ENCODE measurements at places on chromosomes 11 and 22.
A peak's percentile ranks its signal among the peaks of the same experiment; 100 is the strongest.

DNA sequence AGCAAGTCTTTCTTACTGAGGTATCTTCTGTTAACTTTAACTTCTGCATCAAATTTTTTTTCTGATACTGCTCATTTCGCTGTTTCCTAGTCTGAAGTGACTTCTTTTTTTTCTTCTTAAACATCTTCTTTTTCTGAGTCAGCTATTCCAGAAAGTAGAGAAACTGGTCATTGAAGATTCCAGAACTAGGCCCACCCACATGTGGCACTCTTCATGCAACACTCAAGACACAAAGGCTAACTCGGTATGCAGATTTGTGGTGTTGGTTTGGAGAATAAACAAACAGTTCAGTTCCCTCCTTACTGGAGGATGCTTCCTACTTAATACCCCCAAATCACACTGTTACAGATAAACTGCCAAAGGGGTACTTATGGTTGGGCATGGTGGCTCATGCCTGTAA is 25.2 kb upstream of the MTCH2 start:
- no peak for DNase-seq

- no peak for DNase-seq
Observed at GRCh38 chr11:46987183-46987582, 50.6 kb downstream of the CSTPP1 start.

GRCh38 chr11:62694455-62695167 is 5.3 kb upstream of the LRRN4CL start:
- no peak for DNase-seq

DNA sequence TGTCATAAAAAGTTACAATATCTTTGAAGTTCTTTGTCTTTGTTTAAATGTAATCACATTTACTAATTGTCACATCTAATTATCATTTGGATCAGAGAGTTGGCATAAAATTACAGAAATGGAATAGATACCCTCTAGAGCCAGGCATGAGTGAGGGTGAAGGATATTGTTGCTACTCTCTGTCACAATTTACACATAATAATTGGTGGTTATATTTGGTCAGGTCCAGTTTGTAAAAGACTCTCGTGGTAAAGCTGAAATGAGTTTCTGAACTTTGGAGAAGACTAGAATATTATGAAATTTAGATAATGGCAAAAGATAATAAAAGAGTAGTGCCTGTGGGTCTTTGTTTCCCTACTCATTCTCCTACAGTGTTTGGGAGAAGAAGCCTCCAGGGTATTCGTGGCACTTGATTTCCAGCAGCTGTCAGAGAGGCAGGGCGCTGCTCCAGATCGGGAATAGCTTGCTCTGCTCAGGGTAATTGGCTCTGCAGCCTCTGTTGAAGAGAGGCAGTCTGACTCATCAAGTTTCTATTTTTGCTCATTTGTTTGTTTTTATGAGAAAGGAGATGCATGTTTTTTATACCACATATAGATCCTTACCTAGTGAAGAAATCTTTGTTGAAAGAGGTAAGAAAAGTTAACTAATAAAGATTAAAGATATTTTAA is 349.9 kb downstream of the CNTN5 start:
- peak; percentile 53 for DNase-seq

GRCh38 chr22:33109514-33110430 is 51.6 kb upstream of the SYN3 start:
- DNase-seq: no peak

DNA sequence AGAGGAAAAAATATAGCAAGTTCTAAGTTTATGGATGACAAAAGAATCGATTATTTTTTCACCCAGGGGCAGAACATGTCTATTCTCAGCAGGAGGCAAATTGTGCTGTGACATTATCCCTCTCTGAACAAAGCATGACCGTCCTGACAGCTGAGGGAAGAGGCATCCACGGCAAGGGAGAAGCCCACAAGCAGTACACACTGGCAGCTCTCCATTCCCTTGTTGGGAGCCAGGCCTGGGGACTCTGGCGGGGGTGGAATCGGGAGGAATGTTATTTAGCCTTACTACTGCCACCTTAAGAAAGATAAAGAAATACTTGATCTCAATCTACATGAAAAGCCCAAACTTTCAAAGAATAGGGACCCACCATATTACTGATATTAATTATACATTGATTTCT is 3.4 kb downstream of the KIRREL3 start:
- DNase-seq: no peak

- DNase-seq: no peak
Observed at GRCh38 chr11:105273660-105274280, 134.2 kb upstream of the CARD18 start.

Data from HTR-8/SVneo (cell line).